ENCODE measurements at places on chromosomes 2 and 18.

- DNase-seq: no peak
Measured at GRCh38 chr2:41965173-41965908, 82.5 kb upstream of the PKDCC start.

DNA sequence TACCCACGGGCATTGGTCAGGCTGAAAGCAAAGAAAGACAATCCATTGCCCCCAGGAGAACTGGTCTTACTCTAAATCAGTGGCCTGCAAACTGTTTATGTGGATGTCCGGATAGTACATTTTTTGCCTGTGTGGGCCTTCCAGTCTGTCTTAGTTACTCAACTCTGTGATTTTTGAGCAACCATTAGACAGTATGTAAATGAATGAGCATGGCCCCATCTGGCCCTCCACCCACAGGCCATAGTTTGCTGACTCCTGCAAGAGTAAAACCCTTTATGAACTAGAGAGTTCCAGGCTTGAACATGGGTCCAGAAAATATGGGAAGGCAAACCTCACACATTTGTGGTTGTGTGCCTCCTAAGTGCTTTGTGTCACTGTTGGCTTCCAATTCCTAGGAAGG is 55.7 kb upstream of the CYP1B1 start:
- no peak for DNase-seq

DNA sequence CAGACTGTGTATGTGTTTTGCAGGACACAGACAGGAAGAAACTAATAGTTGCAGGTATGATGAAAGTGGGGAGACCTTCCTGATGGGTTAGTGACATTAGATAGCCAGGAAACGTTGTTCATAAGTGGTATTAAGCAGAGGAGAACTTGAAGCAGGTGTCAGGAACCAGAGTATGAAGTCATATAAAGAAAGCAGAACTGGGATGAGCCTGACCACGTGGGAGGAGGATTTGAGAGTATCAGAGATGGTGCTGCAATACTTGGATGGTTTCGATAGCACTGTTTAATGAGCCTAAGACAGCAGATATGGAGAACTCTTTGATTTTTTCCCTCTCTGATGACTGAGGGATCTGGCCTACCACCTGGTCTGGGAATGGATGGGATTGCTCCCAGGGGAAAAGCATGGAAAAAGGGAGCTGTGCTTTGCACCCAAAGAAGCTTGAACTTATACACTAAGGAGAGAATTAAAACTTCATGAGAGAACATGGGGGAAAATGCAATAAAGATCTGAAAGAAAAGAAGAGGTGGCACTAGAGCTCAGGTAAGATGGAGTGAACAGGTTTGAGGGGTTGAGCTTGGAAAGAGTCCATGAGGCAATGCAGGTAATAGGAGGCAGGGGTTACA is 226.0 kb upstream of the LRRTM1 start:
- DNase-seq: no peak

DNA sequence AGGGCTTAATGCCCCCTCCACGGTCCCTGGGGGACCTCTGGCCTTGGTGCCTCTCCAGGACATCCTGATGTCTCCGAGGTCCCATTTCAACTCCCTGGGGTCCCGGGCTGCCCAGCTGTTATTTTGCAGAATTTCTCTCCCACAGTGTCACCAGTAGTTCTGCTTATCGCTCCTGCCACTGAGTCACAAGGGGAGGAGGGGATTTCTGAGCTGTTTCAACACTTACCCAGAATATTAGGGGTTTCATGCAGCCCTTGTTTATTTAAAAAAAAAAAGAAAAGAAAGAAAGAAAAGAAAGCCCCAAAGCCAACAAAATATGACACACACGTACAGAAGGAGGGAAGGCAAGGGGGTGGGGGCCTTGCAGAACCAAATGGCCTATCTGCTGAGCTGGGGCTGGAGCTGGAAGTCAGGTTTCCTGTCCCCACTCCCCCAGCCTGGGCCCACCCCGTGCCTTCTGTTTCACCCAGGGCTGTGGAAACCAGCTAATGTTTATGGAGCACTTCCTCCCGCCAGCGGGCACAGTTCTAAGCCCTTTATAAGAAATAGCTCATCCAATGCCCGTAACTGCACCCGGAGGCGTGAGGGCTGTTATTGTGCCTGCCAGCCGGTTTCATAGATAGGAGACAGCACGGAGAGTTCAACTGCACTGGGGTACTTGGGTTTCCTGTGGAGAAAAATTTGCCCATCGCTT is 8.4 kb upstream of the ARID5A start:
- DNase-seq: no peak

DNA sequence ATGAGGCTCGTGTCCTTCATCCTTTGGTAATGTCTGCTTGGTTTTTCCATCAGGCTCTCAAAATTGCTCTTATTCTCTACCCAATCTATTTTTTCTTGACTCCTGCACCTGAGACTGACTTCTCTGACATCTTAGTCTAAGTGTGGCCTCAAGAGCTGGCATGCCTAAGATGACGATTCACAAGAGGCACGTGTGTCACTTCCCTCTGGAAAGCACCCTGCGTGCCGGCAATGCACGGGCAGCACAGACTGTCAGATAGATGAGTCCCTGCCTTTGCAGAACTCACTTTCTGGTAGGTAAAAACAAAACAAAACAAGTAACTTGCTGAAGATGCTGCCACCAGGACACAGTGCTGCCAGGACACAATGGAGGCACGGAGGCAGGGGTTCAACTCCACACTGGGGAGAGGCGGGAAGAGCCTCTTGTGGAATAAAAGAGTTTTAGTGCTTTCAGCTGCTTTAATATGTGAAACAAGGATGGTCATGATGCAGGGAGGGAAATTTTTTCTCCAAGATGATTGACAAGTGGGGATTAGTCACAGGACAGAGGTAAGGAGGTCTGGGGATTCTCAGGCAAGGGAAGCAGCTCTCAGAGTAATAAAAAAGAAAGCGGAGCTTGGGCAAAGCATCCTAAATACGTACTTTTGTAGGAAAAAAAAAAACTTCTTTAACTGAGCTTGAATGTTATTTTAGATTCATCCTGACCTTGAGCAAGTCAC is 27.3 kb downstream of the CYB5A start:
- DNase-seq: no peak

DNA sequence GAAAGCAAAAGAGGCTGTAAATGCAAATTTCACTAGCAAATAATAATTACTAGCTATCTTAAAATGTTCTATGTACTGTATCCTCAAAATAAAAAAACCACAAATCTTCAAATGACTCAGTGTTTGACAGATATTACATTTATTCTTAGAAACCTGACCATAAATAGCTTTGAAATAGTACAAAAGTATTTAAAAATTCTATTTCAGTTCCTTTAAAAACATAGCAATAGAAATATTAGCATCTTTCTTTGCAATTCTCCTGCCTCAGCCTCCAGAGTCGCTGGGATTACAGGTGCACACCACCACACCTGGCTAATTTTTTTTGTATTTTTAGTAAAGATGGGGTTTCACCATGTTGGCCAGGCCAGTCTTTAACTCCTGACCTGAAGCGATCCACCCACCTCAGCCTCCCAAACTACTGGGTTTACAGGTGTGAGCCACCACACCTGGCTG is 50.6 kb downstream of the MSH6 start:
- no peak for DNase-seq

DNA sequence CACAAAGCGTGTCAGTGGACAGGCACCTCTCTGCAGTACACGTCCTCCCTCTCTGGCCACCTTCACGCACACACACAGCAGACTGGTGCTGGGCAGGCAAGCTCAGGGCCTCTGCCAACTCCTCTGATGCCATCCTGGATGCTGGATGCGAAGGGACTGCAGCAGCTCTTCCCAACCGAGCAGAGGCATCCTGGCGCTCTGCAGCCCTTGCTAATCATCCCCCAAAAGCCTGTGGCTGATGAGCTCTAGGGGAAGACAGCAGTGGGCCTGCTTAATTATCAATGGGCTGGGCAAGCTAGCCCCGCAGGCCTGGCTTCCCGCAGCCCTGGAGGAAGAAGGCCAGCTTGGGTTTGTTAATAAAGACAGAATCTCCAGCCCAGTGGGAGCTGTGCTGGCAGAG is 71.3 kb upstream of the TEX51 start:
- DNase-seq: no peak

All from GM12891 (cell line).